ENCODE measurements at places on chromosomes 11 and 22. TPM values are rescaled to one million over a fixed set of nuclear protein-coding genes. Genes with fewer than 3 reads are reported as not detected.

The MS4A8 gene
- total RNA-seq = not detected

The TMEM151A gene
- not detected for total RNA-seq

The GAL3ST1 gene
- 0.56 TPM for total RNA-seq

The APOC3 gene
- total RNA-seq = not detected

The GTSE1 gene
- total RNA-seq = 2.9 TPM

The SOX6 gene
- total RNA-seq = 2.2 TPM

The IRAG1 gene
- total RNA-seq = 1.2 TPM

The SEPTIN5 gene
- 17.6 TPM for total RNA-seq

The KRTAP5-8 gene
- total RNA-seq = not detected

The HORMAD2 gene
- not detected for total RNA-seq

The ARHGAP8 gene
- total RNA-seq = not detected

The RFPL2 gene
- not detected for total RNA-seq

The OR51B2 gene
- not detected for total RNA-seq

The RDX gene
- total RNA-seq = 45.4 TPM

The CD3G gene
- not detected for total RNA-seq

The KRTAP5-10 gene
- total RNA-seq = not detected

The GVQW3 gene
- 0.69 TPM for total RNA-seq

The POTEH gene
- not detected for total RNA-seq

The PKNOX2 gene
- 6.6 TPM for total RNA-seq

The MMP11 gene
- 8.5 TPM for total RNA-seq

The HTR3A gene
- not detected for total RNA-seq

The SESN3 gene
- total RNA-seq = 45.5 TPM

The ARHGAP42 gene
- total RNA-seq = 5.9 TPM

The TMEM223 gene
- total RNA-seq = 25.8 TPM

The LRRC74B gene
- total RNA-seq = not detected

The TSKU gene
- total RNA-seq = 36.8 TPM
